ENCODE measurements at places on chromosomes 4 and X.

DNA sequence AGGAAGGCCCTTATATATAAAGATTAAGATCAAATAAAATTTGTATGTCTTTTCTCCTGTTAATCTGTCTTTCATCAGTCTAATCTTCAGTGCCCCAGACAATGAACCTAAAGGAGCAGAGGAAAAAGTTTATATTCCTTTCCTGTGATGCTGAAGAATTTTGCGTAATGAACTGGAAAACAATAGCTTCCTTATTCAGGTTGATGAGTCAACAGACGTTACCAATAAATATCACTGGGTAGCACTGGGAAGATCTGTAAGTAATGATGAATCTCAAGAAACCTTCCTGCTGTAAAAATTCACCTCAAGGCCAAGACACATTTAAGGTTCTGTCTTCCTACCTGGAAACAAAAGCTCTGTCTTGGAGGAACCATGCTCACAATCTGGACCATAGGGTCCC lies 25.5 kb downstream of the CDKN2AIP start:
- DNase-seq: no peak

DNA sequence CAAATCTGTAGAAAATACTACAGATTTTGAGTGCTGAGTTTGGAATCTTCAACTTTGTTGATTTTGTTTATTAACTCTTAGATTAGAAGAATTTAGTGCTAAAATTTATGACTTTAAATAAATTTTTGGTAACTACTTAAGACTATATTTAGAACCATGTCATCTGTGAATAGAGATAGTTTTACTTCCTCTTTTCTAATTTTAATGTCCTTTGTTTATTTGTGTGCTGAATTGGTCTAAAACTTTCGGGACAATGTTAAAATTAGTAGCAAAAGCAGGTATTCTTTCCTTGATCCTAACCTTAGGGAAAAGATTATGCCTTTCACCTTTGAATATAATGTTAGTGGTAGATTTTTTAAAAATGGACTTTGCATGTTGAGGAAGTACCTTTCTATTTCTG lies 119.7 kb upstream of the CXorf51A start:
- no peak for DNase-seq

DNA sequence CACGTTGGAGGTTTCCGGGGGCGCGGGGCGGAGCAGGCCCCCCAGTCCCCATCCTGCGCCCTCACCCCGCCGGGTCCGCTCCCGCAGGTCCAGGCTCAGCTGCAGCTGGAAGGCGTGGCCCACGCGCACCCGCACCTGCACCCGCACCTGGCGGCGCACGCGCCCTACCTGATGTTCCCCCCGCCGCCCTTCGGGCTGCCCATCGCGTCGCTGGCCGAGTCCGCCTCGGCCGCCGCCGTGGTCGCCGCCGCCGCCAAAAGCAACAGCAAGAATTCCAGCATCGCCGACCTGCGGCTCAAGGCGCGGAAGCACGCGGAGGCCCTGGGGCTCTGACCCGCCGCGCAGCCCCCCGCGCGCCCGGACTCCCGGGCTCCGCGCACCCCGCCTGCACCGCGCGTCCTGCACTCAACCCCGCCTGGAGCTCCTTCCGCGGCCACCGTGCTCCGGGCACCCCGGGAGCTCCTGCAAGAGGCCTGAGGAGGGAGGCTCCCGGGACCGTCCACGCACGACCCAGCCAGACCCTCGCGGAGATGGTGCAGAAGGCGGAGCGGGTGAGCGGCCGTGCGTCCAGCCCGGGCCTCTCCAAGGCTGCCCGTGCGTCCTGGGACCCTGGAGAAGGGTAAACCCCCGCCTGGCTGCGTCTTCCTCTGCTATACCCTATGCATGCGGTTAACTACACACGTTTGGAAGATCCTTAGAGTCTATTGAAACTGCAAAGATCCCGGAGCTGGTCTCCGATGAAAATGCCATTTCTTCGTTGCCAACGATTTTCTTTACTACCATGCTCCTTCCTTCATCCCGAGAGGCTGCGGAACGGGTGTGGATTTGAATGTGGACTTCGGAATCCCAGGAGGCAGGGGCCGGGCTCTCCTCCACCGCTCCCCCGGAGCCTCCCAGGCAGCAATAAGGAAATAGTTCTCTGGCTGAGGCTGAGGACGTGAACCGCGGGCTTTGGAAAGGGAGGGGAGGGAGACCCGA lies 14.0 kb downstream of the SHOX start:
- no peak for DNase-seq

- DNase-seq: no peak
Measured at GRCh38 chr4:71267244-71267643, 71.6 kb upstream of the SLC4A4 start.

- no peak for DNase-seq
Measured at GRCh38 chr4:10810411-10810810, 125.8 kb upstream of the CLNK start.

DNA sequence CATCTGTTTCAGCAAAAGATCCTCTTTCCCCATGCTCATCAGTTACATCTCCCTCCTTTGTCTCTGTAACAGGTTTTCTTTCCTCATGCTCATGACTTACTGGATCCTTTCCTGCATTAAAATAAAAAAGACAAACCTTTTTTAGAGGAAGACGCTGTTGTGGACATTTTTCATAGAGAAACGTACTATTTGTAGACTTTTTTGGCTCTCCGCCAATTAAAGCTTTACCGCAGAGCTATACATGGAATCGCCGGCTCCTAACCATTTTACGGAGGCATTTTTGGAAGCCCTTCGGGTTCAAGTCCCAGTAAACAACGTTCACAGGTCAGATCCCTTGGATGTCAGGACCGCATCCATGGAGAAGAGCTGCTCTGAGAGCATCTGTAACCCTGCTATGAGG lies 1.3 kb downstream of the FAM9C start:
- no peak for DNase-seq

- no peak for DNase-seq
Measured at GRCh38 chrX:22810876-22811275, 188.9 kb upstream of the DDX53 start.

DNA sequence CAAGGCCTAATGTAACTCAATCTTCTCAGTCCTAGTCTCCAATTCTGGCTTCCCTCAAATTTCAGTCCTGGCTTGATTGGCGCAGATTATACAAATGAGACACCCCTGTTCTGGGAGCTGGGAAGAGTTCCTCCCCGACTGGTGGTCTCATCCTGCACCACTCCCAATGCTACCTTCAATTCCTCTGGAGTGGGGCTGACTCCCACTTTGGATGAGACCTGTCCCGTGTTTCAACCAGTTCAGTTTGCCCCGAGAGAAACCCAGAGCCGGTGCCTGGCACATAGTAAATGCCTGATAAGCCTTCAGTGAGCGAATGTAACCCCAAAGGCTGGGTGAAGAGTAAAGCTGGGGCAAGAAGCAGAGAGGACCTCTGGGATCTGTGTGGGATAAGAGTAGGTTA lies 4.0 kb upstream of the SYP start:
- no peak for DNase-seq

DNA sequence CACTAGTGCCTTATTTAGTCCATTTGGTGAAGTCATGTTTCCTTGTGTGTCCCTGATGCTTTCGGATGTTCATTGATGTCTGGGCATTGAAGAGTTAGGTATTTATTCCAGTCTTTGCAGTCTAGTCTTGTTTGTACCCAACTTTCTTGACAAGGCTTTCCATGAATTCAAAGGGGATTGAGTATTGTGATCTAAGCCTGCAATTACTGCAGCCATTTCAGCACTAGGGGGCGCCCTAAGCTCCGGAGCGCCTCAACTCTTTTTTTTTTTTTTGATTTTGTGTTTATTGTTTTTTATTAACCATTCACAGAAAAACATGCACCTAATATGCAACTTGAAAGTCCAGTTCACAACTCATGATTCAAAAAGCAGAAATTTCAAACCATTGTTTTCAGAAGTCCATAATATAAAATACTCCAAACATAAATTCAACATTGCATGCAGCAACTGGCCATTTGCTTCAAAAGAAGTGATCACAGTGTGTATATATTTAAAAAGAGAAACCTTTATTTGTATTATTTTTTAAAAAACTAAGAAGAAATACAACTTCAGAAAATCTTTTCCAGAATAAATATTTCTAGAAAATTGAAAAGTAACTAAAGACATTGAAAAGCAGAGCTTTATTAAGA lies 59.2 kb downstream of the PTPN13 start:
- no peak for DNase-seq

DNA sequence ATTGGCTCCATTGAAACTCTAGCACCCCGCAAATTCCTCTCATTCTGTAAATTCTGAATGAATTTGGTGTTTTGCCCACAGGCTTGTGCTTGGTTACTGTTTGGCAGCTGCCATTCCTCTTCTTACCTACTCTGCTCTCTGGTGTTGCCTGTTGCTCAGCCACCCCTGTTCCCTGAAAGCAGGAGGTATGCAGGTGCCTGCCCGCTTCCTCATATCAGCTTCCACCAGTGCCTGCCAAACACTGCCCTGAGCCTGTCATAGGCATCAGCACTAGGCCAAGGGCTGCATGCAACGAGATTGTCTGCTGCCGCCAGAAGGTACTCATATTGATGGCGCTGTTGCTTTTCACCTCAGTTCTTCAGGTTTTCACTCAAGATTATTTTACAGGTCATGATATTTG lies 978.1 kb downstream of the C4orf33 start:
- no peak for DNase-seq

DNA sequence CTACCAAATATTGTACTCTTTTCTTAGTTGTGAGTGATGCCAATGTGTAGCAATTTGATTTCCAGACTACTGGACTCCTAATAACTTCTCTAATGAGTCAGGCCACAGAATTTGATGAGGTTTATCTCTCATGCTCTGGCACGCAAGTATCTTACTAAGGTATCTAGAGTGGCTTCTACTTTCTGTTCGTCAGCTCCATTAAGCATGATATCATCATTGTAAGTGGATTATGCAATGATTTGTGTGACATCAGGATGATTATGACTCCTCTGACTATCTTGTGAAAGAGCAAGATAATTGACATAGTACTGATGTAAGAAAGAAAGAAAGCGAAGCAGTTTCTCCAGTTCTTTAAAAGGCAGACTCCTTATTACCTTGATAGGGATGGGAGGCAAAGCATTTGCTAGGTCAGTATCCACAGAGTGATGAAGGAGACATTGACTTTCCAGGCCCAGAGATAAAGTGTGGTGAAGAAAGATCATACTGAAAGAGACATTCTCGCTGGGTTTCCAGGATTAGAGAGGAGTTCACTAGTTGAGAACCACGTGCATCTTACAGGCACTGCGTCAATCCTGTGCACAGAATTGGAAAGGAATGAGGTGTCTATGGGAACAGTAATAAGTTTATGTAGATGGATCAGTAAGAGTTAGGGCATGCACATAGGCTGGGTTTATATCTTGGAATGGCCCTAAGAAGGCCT lies 161.9 kb upstream of the STK26 start:
- DNase-seq: no peak

- DNase-seq: no peak
Measured at GRCh38 chrX:15310117-15310516, 5.3 kb downstream of the ASB11 start.

DNA sequence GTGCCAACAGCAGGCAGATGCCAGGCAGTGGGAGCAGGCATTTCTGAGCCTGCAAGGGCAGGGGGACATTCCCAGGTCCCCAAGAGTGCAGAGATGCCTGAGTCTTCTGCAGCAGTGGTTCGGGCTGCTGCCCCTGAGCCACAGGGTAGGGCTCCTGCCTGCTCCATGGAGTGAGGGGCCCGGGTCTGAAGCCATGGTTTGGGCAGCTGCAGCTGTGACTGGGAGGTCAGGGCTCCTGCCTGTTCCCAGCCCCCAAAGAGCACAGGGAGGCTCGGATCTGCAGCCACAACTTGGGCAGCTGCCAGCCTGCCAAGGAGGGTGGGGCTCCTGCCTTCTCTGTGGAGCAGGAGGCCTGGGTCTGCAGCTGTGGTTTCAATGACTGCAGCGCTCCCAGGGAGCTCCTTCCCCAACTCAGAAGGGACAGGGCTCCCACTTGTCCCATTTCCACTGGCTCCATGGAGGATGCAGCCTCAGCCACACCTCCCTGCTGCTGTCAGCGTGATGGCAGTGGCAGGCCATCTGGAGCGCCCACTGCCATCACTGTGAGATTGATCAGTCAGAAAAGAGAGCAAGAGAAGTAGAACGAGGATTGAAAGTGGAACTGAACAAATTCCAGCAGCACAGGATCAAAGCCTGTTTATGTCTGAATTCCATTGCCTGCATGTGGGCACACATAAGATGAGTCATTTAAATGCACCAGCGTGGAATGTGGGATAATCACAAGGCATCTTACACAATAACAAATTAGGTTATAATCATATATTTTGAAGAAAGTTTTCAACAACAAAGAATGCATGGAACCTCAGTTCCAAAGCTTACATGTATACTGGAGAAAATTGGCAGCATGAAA lies 93.1 kb upstream of the CXorf51A start:
- DNase-seq: no peak

DNA sequence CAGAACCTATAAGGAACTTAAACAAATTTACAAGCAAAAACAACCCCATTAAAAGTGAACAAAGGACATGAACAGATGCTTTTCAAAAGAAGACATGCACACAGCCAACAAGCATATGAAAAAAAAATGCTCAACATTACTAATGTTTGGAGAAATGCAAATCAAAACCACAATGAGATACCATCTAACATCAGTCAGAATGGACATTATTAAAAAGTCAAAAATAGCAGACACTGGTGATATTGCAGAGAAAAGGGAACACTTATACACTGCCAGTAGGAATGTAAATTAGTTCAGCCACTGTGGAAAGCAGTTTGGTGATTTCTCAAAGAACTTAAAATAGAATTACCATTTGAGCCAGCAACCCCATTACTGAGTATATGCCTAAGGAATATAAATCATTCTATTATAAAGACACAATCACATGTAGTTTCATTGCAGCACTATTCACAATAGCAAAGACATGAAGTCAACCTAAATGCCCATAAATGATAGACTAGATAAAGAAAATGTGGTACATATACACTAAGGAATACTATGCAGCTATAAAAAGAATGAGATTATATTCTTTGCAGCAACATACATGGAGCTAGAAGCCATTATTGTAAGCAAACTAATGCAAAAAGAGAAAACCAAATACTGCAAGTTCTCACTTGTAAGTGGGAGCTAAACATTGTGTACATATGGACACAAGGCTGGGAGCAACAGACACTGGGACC lies 1509.4 kb downstream of the TECRL start:
- no peak for DNase-seq

DNA sequence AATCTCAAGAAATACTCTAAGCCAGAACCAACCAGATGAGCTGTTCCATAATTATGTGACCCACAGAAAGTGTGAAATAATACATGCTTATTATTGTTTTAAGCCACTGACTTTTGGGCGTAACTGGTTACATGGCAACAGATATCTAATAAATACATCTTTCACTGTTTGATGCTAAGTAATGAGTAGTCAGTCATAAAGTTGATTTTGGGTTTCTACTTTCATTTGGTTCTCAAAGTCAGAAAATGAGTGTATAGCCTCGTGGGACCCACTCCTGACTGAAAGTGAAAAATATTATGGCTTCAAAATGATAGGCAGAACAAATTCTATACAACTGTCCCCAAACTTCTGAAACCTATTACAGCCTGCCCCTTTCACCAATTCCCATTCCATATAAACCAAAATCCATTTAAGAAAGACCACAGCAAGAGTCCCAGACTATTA lies 88.0 kb upstream of the CBR4 start:
- no peak for DNase-seq

GRCh38 chrX:25300994-25301393 lies 285.2 kb upstream of the ARX start:
- DNase-seq: no peak
